ENCODE measurements at places on chromosomes 4 and X. TPM values are rescaled to one million over a fixed set of nuclear protein-coding genes. Genes with fewer than 3 reads are reported as not detected.

DNA sequence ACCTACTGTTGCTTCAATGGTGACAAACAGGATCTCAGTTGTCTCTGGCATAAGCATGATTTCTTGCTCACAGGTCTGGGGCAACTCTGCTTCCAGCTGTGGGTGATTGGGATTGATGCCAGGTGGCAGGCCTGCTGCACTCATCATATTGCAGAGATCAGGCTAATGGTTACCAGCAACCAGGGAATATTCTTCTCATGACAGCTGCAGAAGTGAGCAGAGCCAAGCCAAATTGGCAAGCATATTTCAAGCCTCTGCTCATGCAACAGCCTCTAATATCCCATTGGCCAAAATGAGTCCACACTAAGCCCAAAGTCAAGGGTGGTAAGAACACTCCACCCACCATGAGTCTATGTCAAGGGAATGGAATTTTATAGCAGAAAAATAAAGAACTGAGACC, 26.7 kb upstream of the TBC1D19 start:
- peak; percentile 67 for DNase-seq

Gene BMPR1B
- polyA plus RNA-seq = 1.5 TPM

DNA sequence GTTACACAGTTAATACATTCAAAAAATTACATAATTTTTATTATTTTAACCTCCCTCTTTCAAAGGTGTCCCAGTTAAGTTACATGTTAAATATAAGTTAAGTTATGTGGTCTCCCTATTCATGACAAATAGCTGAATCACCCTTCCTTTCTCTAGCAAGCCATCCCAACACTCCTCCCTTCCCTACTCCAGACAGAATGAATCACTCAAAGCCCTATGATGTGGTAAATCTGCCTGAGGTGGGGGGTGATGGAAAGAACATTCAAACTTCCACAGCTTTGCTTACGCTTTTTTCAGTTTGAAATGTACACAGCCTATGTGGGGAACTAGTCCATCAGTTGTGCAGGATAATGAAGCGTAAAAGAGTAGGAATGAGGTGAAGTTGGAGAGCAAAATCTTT, 90.2 kb downstream of the CXCL13 start:
- DNase-seq = no peak

- DNase-seq = peak; percentile 42
These were observed 4.2 kb downstream of the CENPVL3 start for GRCh38 chrX:51614353-51615012.

All from lung (tissue), 17 donors.